ENCODE measurements at places on chromosomes 1 and 21.

- peak; percentile 66 for DNase-seq
These were observed 21.1 kb upstream of the OR10J5 start for GRCh38 chr1:159556931-159557369.

GRCh38 chr1:180173451-180173850 is 18.8 kb downstream of the QSOX1 start:
- DNase-seq: peak; percentile 25

DNA sequence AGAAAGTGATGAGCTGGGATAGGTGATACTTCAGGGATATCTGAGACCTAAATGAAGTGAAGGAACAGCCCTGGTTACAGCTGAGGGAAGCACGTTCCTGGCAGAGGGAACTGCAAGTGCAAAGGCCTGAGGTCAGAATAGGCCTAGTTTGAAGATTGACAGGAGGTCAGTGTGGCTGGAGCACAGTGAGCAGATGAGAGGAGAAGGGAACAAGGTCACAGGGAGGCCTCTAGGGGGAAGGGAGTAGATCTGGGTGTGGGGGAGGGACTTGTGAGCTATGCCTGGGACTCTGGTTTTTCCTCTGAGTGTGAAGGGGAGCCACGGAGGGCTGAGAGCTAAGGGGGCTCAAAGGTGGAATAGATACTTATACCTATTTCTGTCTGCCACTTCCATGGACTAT is 736.4 kb downstream of the MATN1 start:
- peak; percentile 29 for DNase-seq

DNA sequence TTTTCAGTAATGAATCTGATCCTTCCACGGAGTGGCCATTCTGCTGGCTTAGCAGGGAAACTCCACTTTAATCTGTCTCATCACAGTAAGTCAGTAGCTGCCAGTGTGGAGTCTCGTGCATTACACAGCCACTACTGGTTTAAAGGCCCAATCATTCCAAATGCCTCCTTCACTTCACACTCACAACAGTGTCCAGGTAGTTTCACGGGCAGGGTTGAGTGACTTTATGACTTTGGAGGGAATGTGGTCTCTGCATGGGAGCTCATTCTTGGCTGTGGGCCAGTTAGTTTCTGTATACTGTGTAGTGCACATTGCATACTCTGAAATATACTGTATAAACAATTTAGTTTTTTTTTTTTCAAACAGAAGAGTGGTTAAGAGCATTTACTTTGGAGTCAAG is 34.6 kb upstream of the C1orf87 start:
- DNase-seq: no peak

- peak; percentile 69 for DNase-seq
These were observed at the start of gene SH3D21 for GRCh38 chr1:36306210-36306901. Gene SH3D21, plus strand, starts transcription at chr1:36306368. Its CDS starts 53 bp downstream, at chr1:36306421.

DNA sequence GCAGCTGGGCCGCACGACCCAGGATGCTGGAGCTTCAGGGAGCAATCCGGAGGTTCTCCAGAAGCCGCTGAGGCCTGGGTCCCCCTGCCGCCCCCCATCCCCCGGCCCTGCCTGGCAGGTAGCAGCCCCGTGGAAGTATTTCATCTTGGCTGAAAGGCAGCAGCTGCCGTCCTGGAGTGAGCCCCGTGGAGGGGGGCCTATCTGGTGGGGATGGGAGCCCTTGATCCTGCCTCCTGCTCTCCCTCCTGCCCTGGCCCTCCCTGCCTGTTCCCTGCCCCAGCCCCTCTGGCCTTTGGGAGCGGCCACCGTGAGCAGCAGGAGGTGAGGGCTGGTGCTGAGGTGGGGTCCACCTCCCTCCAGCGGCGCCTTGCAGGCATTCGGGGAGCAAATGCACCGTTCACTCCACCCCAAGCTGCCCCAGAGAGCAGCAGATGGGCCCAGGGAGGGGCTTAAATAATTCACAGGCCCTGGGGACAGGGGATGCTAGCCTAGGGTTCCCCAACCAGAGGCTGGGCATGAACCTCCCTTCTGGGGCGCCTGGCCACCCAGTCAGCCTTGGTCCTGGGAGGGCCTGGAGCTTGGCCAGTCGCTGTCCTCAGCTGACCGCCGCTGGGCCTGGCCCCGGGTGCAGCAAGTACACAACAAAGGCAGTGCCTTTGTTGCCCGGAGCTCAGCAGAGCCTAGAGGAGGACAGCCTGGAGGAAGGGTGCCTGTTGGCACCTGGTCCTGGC is 23.7 kb upstream of the PLCH2 start:
- no peak for DNase-seq

DNA sequence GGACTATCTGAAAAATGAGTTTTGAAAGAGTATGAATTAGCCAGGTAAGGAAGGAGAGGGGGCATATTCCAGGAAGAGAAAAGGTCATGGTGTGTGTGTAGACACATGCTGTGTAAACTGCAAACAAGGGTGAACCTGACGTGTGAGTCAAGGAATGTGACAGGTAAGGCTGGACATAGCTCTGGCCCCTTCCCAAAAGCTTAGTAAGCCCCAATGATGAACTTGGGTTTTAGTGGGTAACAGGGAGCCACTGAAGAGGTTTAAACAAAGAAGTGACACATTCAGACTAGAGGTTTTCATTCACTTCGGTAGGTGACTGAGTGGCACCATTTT is 36.7 kb downstream of the EGLN1 start:
- no peak for DNase-seq

DNA sequence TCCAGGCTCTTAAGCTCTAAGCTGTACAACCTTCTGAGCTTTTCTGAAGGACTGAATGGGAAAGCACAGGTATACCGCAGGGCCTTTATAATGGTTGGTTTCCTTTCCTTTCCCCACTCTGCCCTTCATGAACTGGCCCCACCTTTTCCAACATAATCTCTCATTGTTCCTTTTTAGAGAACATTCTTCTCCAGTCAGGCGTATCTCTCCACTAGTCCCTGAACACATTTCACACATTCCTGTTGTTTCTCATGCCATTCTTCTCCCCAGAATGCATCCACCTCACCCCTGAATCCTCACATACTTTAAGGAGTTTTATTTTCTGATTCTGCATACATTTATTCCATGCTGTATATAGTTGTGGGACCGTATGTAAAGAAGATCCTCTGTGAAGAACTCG is 41.3 kb downstream of the PGM1 start:
- no peak for DNase-seq

DNA sequence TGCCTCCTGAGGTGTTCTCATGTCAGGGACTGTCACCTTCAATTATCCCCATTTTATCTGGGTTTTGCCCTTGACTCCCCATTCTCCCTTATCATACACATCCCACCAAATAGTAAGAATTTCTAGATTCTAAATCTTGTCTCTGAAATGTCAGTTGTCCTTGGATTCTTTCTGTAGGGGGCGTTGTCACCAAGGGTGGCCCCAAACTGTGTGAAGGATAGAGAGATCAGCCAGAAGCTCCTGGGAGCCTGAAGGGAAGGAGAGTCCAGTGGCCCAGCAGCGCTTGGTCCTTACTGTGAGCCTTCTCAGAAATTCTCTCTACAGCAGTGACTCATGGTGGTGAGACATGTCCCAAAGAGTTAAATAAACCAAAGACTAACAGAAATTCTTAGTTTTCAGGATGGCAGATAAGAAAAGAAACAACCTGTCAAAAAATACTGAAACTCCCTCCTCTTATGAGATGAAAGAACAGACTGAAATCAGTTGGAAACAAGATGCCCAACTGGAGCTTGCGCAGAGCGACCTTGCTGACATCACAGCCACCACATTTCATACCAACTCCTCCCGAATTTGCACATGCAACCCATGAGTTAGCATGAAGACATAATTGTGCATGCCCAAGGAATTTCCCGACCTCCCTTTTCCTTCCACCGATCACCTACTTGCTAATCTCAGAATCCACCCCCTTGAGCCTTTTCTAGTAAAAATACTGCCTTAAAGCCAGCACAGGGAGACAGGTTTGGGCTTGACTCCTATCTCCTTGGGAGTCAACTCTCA is 109.8 kb downstream of the ELAVL4 start:
- DNase-seq: no peak

- no peak for DNase-seq
These were observed 82.7 kb downstream of the SIK1 start for GRCh38 chr21:43343992-43344886.

DNA sequence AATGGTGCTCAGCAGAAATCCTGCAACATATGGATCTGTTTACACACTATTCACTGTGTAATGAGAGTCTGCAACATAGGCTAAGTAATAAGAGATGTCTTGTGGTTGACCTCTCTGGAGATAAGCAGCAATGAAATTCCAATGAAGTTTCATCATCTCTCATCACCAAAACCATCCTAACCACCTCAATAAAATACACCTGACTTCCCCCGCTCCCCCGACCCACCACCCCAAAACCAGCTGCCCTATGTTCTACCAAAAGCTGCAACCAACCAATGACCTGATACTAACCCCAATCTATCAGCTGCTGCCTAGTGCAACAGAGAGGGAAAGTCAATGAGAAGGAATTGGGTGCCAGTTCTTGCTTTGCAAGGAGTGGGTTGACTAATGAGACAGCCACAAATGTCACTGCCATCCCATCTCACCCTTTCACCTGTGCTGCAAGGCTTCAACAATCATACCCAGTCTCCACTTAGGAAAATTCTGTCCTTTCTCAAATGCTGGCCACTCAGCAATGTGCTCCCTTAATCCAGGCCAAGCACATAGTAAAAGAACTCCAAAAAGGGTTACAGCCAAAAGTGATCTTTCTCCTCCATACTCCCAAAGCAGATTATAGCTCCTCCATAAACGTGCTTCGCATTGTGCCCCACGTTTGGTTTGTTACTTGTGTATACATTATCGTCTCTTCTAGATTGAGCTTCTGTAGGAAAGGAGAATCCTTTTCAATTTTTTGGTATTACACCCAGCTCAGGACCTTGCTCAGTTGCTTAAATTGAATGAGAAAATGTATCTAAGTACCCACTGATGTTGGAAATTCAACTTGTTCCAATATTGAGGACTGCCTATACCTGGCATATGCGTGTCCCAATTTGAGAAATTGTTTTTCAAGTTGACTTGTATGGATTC is 29.0 kb downstream of the MRPL39 start:
- no peak for DNase-seq

DNA sequence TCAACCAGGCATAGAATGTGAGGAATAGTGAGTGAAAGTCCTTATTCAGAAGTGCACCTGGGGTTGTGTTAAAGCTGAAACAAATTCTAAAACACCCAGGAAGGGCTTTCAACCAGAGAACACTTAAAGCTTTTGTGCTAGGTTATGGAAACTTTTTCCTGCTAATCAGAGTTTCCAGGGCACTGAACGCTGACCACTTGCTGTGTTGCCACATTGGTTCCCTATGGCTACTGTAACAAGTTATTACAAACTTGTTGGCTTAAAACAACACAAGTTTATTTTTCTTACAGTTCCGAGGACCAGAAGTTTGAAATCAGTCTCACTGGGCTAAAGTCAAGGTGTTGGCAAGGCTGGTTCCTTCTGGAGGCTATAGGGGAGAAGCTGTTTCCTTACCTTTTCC is 300.6 kb downstream of the HHAT start:
- DNase-seq: no peak

- no peak for DNase-seq
These were observed 37.3 kb upstream of the MORC3 start for GRCh38 chr21:36282568-36283230.

GRCh38 chr1:169527451-169528214 is 41.9 kb upstream of the SLC19A2 start:
- no peak for DNase-seq

DNA sequence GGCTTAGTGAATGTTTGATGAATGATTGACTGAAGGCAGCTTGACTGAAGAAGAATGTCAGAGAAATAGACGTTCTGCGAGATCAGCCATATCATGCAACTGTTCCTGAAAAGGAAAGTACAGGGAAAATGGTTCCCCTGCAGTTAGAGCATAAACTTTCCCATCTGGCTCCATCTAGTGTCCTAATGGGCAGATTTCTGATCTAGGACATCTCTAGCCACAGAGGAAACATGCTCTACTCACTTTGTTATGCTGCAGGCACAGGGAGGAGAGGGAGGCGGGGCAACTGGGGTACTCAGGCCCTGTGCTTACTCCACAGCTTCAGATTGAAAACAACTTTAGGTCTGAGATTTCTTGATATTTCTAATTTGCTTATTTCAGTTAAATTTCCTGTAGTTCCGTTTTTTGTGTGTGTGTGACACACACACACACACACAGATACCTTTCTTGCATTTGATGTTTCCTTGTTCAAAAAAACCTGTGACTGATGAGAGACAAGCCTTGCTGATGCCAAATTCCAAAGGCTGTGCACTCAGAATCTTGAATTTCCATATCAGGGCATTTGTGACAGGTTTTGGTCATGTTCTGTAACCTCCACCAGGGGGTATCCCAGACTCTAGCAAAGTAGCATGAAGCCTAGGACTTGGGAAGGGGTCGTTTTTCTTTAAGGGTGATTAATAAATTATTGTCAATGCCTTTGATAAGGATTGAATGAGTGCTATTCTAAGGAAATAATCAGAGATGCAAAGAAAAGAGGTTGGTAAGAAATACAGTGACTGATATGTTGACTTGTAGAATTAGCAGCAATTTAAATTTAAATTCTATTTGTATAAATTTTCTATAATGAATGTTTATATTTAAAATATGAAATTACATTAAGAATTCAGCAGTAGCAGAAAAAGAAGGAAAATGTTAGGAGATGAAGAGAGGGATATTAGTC is 139.7 kb upstream of the BEND5 start:
- peak; percentile 85 for DNase-seq
